NK-92 treated with Interleukin-12 subunit alpha and Interleukin-12 subunit beta, amount 100 ng/mL, for 24 hours (cell line): ENCODE measurements at places on chromosomes 7 and 10.

DNA sequence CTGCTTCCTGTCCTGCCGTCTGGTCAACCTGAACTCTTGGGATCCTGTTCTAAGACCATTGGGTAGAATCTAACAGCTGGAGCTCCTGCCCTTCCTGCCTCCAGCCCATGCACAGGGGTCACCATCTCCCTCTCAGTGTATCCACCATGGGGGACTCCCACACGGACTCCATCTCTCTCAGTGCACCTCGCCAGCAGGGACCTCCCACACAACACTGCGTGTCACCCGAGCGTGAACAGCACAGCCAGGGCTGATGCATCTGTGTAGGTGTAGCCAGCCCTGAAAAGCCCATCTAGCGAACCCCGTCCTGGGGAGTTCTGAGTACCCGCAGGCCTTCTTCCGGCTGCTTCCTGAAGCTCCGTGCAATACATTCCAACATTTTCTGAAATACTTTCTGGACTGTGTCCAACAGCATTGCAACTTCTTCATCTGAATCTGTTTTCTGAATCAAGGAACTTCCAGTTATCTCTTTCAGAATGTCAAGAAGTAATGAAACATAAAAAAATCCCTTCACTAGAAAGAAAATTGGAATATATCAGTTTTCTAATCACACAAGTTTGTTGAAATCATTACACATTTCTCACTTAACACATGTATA lies 52.5 kb downstream of the NCAPG2 start:
- no peak for DNase-seq

GRCh38 chr7:102024005-102024768 lies 206.8 kb downstream of the CUX1 start:
- DNase-seq: no peak

- peak; percentile 13 for DNase-seq
Measured at GRCh38 chr7:105648561-105649401, 67.5 kb upstream of the EFCAB10 start.

GRCh38 chr7:30351724-30352123 lies 67.3 kb downstream of the ZNRF2 start:
- DNase-seq: no peak

DNA sequence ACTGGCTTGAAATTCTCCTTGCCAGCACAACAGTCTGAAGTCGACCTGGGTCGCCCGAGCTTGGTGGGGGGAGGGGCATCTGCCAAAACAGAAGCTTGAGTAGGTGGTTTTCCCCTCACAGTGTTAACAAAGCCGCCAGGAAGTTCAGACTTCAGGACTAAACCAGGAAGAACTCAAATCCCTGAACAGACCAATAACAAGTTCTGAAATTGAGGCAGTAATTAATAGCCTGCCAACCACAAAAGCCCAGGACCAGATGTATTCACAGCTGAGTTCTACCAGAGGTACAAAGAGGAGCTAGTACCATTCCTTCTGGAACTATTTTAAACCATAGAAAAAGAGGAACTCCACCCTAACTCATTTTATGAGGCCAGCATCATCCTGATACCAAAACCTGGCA lies 45.3 kb downstream of the LRRC72 start:
- DNase-seq: no peak

DNA sequence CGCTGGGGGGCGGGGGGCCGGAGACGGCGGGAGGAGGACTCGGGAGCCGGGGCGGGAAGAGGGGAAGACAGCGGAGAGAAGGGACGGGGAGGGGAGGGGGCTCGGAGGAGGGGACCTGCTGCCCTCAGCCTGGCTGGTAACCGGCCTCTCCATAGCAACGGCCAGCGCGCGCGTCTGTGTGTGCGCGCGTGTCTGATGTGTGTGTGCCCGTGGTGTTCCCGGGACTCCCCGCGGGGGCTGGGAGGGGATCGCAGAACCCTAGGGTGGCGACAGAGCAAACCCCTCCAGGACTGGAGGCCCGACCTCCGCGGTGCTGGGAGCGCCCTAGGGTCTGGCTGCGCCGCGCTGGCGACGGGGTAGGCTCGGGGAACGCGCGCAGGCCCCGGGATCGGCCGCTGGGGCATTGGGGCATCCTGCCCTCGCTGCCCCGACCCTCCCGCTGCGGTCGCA lies 356.3 kb downstream of the DNAJB6 start:
- no peak for DNase-seq
